T-cell (primary cell): ENCODE measurements at places on chromosomes 7 and 10.

DNA sequence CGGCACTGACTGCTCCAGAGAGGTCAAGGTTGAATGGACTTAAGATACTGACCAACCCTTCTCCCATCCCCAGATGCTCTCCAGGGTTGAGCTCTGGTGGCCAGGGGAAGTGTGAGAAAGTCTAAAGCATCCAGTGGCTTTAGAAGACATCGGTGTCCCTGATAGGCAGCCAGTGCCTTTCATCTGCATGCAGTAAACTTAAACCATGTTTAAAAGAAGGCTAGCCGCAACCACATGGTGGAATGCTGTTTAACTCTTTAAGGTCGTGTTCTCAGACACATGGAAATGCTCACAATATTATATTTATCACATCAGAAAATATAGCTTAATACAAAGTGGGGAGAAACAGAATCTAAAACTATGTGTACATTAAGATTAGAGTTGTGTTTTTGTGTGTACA is 137.0 kb downstream of the CNNM2 start:
- DNase-seq = no peak

DNA sequence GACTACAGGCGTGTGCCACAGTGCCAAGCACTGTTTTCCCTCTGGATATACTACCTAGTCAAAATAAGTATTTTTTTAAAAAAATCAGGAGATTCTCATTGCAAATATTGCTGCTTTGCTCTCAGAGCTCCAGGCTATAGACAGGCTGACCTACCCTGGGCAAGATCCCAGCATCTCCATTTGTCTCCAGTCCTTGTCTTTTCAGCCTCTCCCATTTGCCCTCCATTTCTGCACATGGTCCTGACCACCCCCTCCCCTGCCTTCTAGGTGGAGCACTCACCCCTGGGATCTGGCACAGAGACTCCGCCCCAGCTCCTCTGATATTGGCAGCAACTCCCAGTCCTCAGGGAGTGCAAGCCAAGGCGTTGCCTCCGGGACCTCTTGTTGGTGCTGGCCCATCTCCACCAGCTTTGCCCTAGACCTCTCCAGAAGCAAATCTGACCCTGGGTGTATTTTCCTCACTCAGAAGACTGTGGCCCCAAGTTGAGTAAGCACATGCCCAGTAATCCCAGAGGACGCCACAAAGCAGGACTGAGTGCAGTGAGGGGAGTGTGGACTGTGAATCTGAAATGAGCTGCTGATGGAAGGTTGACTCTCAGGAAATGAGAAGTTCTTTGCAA is 120.6 kb downstream of the MTPAP start:
- DNase-seq = no peak

GRCh38 chr10:79081353-79082034 is 12.7 kb downstream of the ZMIZ1 start:
- no peak for DNase-seq

DNA sequence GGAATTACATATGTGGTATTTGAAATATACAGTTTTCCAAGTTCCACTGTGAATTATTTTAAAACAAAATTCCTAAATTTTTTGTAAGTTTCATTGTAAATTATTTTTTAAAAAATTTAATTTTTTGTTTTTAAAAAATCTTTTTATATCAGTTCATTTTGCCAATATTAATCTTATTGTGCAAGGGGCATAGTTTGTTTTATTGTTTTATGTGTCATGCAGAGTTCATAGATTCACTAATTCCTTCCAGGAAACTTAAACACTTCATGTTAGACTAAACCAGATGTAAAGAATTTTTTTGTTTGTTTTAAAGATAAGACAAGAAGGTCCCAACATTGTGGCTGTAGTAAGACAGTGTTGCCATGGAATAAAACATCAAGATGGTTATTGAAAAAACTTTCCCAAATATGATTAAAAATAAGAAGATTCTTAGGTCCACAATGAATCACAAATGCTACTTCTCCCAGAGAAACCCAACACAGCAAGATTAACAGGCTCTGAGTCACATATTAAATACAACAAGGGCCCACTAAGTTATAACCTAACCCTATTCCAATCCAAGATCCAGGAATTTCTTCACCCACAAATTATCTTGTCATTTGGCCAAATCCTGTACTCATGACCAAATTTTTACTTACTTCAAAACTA is 464.7 kb upstream of the IGFBP3 start:
- DNase-seq = no peak

DNA sequence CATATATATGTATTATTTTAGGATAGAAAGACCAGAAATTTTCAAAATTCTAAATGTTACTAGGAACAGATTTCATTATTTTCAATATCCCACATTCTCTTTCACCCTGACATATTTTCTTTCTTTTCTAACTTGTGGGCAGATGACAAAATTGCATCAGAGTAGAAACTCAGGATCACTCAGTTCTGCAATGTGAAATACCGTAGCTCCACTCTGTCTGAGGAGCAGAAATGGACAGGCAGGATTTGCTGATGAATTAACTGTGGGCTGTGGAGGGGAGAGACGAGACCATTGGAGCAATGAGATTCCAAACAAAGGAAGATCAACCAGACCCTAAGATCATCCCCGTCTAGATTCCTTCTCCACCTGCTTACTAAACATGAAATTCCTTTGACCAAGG is 37.0 kb upstream of the SVOPL start:
- DNase-seq = no peak

- DNase-seq = no peak
These were observed 562.6 kb upstream of the GALNT17 start for GRCh38 chr7:70569335-70569819.

DNA sequence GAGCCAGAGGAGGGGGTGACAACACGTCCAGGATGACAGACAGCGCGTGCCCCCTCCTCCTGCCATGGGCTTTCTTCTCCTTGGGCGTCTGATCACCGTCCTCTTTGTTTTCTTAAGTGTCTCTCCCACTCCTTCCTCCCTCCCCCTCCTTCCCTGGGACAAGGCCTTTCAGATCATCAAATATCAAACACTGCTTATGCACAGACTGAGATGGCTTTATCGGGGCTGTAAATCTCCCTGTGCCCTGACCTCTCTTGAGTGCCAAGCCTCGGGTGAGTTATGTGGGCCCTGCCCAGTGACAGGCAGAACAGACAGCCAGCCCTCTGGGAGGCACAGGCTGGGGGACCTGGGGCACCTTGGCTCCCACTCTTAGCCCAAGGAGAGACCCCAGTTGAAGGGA is 116.4 kb downstream of the C10orf105 start:
- no peak for DNase-seq

DNA sequence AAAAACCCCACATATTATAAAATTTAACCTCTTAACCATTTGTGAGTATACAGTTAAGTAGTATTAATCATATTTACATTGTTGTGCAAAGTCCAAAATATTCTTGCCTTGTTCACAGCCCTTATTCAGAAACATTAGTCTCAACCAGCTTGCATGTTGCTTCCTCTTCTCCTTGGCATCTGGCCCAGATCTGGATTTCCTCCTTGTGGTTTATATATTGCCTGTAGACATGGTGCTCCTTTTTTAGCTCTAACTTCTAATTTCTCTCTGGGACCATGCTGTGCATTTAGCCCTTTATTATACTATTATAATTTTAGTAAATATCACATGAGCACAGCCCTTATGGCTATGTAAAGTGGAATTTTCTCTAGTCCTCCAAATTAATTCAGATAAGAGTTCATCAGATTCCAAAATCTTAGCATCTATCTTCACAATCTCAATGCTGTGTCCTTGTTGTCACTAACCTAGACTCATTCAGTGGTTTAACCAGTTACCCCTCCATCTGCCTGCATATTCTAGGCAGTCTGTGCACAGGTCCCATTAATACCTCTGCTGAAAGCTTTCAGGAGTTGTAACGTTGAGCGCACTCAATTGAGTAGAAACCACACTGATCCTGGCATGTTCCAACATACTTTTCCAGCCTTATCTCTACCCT is 7.9 kb downstream of the CPED1 start:
- DNase-seq = peak; percentile 66

DNA sequence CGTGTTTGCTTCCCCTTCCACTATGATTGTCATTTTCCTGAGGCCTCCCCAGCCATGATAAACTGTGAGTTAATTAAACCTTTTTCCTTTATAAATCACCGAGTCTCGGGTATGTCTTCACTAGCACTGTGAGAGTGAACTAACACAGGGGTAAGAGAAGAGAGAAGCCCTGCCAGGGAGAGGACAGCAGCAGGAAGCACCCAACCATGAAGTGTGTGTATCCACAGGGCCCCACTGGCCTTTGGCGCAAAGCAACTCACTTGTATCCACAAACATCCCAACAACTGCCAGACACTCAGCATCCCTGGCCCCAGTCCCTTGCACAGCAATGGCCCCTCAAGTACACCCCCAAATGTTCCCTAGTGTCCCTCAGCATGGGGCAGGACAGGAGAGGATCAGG is 115.1 kb downstream of the MAD1L1 start:
- DNase-seq = no peak

GRCh38 chr10:104472505-104472904 is 118.9 kb downstream of the CFAP58 start:
- no peak for DNase-seq

- DNase-seq = no peak
These were observed 26.8 kb downstream of the GOLGA7B start for GRCh38 chr10:97876402-97876801.

DNA sequence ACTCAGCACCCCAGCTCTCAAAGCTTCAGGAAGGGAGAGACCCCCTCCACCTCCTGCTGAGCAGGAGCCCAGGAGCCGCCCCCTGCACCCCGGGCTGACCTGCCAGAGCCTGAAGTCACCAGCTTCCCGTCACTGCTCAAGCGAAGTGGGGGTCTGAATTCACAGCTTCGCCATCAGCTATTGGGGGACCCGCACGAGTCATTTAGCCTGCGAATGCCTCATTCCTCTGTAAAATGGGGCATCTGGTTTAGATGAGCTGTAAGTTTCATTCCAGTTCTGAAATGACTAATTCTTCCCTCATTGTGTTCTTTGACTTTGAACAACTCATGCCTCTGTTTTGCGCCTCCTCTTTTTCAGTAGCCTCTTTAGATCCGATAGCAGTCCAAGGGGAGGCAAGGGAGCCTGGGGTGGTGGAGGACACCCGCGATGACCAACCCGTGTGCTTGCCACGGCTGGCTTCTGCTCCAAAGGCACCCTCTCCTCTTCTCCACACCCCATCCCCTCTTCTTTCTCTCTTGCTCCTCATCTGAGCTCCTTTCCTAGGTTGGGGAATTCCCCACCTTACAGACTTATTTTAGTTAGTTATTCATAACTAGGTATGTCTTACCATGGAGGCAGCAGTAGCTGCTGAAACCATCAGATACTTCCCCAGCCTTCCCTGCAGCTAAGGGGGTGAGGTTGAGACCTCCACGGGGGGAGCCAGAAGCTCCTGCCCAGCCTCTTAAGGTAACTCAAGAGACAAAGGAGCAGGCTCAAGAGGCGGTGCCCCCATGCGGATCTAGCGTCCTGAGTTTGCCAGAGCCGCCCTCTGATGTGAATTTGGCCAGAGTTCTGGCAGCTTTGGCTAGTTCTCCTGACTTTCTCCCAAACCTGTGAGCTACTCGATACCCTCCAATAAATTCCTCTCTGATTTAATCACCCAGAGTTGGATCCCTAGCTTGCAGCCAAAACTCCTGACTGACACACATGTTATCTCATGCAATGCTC is 47.7 kb downstream of the RBM17 start:
- DNase-seq = no peak

GRCh38 chr10:114953047-114953446 is 15.1 kb downstream of the TRUB1 start:
- no peak for DNase-seq

DNA sequence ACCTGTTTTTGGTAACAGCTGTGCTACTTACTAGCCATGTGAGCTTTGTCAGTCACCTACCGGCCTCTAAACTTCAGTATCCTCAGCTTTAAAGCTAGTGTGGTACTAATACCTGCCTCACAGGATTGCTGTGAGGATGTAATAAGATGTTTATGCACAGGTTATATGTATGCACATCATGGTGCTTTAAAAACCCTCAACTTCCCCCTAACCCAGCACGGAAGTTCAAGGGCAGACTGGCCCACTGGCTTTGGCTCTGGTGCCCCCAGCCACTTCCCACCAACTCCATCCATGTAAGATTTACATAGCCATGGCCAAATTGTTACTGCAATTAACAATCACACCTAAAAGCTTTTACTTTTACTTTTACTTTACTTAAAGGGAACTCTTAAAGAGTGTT is 676.0 kb upstream of the GALNT17 start:
- no peak for DNase-seq

DNA sequence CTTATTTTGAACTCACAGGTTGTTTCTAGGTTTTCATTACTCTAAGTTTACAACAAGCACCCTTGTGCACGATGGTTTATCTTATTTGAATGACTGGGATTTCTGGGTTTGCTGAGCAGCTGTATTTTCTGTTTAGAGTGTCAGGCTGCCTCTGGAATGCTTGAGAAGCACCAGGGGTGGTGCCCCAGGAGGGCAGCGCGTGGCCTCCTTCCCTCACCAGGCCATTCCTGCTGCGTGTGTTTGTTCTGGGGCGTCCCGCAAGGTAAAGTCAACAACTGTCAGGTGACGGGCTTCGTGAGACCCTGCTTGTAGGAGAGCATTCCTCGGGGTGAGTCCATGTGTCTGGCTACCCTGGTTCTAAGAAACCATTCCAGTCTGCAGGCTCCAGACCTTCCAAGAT is 54.9 kb downstream of the FAM171A1 start:
- no peak for DNase-seq

DNA sequence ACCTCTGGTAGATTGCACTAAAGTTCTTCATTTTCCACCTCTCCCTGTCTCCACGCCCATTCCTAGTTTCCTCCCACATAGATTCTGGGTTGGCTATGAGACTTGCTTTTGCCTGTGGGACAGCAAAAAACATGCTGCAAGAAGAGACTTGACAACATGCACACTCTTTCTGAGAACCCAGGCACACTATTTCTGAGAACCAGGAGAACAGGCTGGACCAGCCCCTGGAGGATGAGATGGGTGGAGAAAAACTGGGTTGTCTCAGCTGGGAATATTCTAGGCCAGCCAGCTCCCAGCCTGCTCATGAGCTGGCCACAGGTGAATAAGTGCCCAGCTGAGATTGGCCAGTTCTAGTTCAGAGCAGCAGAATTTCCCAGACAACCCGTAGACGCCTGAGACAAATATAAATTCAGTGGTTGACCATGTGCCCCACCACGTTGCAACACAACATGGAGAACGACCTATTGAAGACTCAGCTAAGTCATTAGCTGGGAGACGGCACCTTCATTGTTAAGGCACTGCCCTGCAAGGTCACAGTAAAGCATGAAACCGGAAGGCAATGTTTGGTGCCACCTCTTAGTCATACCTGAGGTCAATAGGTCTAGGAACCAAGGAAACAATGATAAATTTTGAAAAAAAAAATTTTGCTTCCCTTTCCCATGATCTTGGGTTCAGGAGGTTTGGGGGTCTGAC is 92.7 kb upstream of the AKR1E2 start:
- DNase-seq = no peak

GRCh38 chr10:87702260-87702972 is 42.7 kb downstream of the PAPSS2 start:
- DNase-seq = no peak

GRCh38 chr7:91263384-91264045 is 718 bp upstream of the FZD1 start:
- DNase-seq = no peak

GRCh38 chr7:23915236-23915635 is 205.2 kb downstream of the STK31 start:
- DNase-seq = no peak
